Hematopoietic multipotent progenitor cell treated with erythropoietin and hydrocortisone succinate and interleukin-3 and kit ligand, for 17 days (in vitro differentiated cells): ENCODE measurements at places on chromosomes 13 and 19.

DNA sequence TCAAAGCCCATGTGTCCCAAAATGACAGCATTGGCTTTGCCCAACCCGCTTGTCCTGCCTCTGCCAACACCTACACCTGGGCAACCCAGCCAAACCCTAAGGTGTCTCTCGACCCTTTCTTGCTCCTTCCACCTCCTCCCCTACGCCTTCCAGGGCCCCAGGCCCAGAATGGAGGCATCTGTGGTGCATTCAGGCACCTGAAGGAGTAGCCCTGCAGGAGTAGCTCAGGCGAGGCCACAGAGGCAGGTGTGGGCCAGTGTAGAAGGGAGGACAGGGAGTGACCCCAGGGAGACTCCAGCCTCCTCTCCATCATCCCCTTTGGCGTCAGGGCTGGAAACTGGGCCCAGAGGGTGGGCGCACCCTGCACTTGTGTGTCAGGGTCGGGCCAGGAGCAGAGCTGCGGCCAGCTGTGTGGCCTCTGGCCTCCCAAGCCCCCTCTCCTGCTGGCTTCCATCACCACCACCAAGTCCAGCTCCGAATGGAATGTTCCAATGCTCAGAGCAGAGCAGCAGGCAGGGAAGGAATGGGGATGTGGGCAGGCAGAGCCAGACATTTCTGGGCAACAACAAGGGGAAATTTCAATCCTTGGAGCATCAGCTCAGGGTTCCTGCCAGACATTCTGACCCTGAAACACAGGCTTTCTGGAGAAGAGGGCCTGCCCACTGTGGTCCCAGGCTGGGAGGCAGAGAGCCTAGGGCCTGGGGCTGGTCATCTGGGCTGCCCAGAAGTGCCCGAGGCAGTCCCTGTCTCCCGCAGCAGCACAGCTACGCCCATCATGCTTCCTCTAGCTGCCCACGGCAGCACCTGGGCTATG lies 16.4 kb downstream of the PLEKHF1 start:
- DNase-seq = no peak

GRCh38 chr13:85990397-85990796 lies 191.2 kb upstream of the SLITRK6 start:
- DNase-seq = no peak

GRCh38 chr19:1860042-1860775 lies 3.2 kb downstream of the KLF16 start:
- DNase-seq = peak; percentile 64

DNA sequence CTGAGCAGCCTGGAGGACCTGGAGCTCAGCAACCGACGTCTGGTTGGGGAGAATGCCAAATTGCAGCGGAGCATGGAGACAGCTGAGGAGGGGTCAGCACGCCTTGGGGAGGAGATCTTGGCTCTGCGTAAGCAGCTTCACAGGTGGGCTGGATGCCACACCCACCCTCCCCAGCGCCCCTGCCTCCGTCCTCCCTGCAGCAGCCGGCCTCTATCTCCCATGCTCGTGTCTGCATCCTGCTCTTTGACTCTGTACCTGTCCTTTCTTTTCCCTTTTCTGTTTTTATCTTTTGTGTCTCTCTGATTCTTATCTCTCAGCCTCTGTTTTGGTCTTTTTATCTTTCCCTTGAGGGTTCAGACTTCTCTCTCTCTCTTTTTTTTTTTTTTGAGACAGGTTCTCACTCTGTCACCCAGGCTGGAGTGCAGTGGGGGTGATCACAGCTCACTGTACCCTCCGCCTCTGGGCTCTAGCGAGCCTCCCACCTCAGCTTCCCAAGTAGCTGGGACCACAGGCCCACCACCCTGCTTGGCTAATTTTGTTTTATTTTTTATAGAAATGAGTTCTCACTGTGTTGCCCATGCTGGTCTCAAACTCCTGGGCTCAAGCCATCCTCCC lies 10.1 kb downstream of the KASH5 start:
- no peak for DNase-seq

GRCh38 chr13:113598081-113598410 lies 13.5 kb downstream of the TFDP1 start:
- DNase-seq = no peak

DNA sequence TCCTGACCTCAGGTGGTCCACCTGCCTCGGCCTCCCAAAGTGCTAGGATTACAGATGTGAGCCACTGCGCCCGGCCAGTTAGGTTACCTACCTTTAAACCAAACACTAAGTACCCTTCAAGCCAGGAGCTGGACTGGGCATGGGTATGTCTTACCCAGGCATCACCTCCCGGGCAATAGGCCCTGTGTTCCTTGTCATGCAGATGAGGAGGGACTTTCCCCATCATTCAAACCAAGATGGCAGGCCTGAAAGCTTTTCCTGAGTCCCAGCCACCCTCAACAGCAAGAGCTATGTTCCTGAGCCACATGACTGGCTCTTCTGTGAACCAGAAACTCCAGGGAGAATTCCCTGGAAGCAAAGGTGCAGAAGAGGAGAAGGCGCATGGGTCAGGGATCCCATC lies 9.5 kb downstream of the RAB8A start:
- no peak for DNase-seq

- no peak for DNase-seq
These were observed 2898.1 kb downstream of the PCDH9 start for GRCh38 chr13:64332048-64332447.

- DNase-seq = no peak
These were observed 689.0 kb upstream of the SLITRK1 start for GRCh38 chr13:84571264-84571663.

- DNase-seq = no peak
These were observed 50.4 kb downstream of the RASA3 start for GRCh38 chr13:114081761-114082681.
